ENCODE measurements at places on chromosomes 3 and 15.

GRCh38 chr3:87313641-87314040 lies 37.3 kb upstream of the POU1F1 start:
- DNase-seq = no peak

- DNase-seq = no peak
Measured at GRCh38 chr3:11634081-11634635, 9.6 kb downstream of the VGLL4 start.

DNA sequence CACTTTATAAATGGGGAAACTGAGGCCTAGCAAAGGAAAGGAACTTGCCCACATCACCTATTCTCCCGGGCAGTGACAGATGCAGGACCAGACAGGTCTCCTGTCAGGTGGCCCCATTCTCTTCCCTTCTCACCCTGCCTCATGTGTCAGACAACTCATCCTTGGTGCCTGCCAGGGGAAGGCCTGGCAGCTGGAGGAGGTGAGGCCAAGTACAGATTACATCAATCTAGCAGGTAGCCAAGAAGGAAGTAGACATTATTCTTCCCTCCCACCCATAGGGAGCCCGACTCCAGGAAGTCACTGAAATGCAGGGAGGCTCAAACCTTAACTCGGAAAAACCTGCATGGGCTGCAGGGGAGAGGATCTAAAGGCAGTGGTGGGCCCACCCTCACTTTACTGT lies 39.6 kb downstream of the DAPK2 start:
- DNase-seq = no peak

GRCh38 chr3:122857019-122857418 lies 62.1 kb downstream of the SLC49A4 start:
- DNase-seq = no peak

GRCh38 chr15:74203914-74204431 lies 1.4 kb upstream of the STRA6 start:
- no peak for DNase-seq

DNA sequence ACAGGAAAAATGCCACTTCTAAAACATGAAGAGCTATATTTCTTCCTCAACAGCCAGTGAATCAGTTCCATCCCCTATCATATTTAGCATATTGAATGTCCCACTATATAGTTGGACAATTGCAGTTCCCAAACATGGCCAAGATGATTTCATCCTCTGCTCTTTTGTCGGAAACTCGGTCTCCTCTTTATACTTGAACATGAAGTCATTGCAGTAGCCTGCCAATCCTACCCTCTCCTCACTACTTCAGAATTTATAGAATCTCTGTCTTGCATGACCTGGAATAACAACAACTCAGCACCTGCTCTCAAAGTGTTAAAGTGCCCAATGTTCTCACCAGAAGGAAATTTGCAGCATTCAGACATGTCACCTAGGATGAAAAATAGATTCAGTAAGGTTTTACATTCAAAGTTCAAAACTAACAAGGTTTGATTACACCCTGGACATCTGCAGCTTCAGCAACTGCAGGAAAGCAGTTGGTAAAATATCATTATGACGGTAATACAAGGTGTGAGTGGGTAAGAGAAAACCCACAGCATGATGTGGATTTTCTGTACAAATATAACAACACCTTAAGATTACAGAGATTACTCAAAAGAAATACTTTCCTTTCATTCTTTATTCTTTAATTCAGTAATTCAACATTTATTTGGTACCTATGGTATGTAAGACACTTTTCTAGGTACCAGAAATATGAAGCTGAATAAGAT lies 52.5 kb downstream of the TP63 start:
- no peak for DNase-seq

GRCh38 chr3:185830018-185830797 lies 5.4 kb upstream of the IGF2BP2 start:
- no peak for DNase-seq

DNA sequence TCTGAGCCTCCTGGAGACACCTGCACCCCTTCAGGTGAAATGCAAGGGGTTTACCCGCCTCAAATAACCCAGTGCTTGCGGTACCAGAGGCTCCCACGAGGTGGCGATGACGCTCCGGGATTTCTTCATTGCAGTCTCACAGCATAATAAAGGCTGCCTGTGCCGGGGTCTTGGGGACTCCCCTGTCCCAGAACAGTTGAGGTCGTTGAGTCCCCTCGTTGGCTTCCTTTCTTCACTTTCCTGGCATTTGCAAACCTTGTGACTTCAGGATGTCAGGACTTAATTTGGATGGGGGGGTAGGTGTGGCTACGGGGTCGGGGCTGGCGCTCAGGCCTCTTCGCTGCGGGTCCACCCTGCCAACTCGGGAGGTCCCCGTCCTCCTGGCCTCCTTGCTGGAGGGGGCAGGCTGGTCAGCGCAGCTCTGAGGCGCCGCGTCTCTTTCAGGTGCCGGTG lies 1.3 kb downstream of the GNAT1 start:
- DNase-seq = peak; percentile 85

DNA sequence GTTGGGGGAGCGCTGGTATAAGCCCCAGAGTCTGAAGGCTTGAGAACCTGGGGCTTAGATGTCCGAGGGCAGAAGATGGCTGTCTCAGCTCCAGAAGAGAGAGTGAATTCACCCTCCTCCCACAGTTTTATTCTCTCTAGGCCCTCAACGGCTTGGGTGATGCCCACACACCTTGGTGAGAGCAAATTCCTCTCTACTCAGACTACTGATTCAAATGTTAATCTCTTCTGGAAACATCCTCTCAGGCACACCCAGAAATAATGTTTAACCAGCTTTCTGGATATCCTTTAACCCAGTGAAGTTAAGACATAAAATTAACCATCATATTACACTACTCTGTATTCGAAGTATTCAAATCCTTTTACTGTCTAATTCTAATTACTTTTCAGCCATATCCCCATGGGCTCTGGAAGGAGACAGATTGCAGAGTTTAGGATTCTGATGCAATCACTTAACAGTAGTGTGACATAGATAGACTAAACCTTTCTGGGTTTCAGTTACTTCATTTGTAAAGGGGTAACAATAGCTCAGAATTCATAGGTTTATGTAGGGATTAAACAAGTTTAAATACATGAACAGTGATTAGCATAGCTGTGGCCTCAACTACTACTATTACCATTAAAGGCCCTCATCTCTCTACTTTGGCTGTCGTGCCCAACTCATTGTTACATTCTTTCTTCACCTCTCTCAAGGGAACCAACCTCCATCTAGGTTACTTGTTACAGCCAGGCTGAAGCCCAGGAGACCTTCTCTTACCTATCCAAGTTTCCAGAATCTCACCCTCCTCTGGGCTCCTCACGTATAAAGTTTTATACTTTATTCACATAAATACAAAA lies 25.7 kb upstream of the ANO10 start:
- no peak for DNase-seq

GRCh38 chr15:87209891-87210689 lies 1046.4 kb downstream of the NTRK3 start:
- DNase-seq = no peak

- DNase-seq = no peak
Measured at GRCh38 chr3:194357681-194358080, 6.6 kb upstream of the CPN2 start.

- no peak for DNase-seq
Measured at GRCh38 chr3:127697551-127698240, 24.9 kb downstream of the ABTB1 start.

GRCh38 chr3:33314993-33315392 lies 37.8 kb downstream of the FBXL2 start:
- no peak for DNase-seq

GRCh38 chr3:27176256-27176655 lies 192.9 kb downstream of the NEK10 start:
- no peak for DNase-seq

DNA sequence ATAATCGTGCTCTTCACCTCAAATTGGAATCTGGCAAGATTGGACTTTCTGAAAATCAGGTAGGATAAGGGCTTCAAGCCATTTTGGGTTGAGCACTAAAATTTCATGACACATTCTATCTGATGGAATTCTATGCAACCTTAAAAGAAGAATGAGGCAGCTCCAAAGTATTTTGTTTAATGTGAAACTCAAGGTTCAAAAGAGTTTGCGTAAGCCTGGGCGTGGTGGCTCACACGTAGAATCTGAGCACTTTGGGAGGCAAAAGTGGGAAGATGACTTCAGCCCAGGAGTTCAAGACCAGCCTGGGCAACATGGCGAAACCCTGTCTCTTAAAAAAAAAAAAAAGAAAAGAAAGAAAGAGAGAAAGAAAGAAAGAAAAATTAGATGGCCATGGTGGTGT lies 3.6 kb upstream of the PLA1A start:
- DNase-seq = no peak

- peak; percentile 17 for DNase-seq
Measured at GRCh38 chr3:13069495-13069894, 3.7 kb downstream of the IQSEC1 start.
